ENCODE measurements at places on chromosomes 7 and 10.

- no peaks in the 10 kb centered on the region for H3K4me1 ChIP-seq
- DNase-seq: no peak
- H3K4me3 ChIP-seq: no peak overlapping the region
- no peaks in the 10 kb centered on the region for H3K27me3 ChIP-seq
- no peak overlapping the region for H3K27ac ChIP-seq
- no peaks in the 10 kb centered on the region for H3K36me3 ChIP-seq
These were observed 79.8 kb downstream of the CHN2 start for GRCh38 chr7:29274146-29275017.

DNA sequence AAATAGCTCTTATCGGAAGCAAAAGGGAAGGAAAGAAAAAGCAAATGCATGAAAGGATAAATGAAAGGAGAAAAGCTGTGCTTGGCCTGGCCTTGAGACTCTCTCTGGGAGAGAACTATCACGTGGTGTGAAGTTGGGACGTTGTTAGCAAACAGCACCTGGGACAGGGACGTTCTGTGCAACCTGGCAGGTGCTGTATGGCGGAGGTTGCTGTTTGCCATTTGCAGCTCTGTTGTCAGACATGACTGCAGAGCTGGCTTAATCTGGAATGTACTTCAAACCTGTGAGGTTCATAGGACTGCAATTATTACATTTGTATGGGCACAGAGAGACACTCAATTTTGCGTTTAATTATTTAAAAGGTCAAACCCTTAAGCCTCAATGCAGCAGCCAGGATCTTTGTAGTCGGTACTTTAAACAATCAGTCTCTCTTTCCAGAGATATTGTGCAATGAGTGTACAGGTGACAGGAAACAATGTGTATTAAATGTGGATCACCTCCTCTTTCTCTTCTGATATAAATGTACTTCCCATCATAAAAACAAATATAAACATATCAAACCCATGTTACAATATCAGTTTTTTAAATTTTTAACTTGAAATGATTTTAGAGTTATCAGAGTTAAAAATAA lies 800.5 kb upstream of the KCND2 start:
- no peak overlapping the region for H3K27ac ChIP-seq
- H3K4me1 ChIP-seq: no peaks in the 10 kb centered on the region
- no peak overlapping the region for H3K4me3 ChIP-seq

GRCh38 chr10:97572214-97572989 lies at the start of gene ANKRD2:
ANKRD2 (plus strand) TSS chr10:97572779; CDS start chr10:97572789, 10 bp downstream.
- H3K4me1 ChIP-seq: peaks cover 41% of the 10 kb centered on the region
- H3K4me3 ChIP-seq: no peak within 1 kb of the TSS
- DNase-seq: peak; percentile 80
- H3K36me3 ChIP-seq: peaks cover 35% of the 10 kb centered on the region
- no peaks in the 10 kb centered on the region for H3K27me3 ChIP-seq

DNA sequence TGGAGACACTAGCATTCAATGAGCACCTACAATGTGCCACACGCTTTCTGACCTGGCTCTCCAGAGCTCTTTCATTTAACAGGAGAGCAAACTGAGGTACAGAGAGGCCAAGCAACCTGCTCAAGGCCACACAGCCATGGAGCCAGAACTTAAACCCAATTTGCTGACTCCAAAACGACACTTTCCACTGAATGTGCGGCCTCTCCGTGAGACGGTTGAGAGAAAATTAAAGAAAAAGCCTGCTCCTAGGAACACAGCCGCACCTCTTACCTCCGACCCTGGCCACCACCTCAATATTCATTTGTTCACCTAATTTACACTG lies 42.8 kb downstream of the ZCCHC24 start:
- peak overlapping the region; percentile 88 for H3K27ac ChIP-seq
- H3K4me3 ChIP-seq: no peak overlapping the region
- H3K36me3 ChIP-seq: no peaks in the 10 kb centered on the region
- no peak for DNase-seq
- H3K27me3 ChIP-seq: no peaks in the 10 kb centered on the region

DNA sequence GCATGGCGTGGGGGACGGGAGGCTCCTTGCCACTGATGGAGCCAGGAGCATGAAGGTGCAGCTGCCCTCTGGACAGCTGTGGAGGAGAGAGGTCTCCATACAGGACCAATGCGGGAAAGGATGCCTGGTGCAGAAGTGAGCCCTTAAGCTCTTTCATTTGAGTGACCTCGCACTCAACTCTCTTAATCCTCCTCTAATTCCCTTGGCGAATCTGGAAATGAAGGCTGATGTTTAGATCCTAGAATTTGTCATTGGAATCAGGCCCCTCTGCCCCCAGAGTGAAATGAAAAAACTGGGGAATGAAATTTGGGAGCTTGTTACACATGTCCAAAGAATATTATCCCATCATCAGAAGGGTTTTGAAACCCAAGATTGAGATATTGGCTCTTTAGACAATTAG lies 639.5 kb downstream of the LRMDA start:
- H3K4me3 ChIP-seq: no peak overlapping the region
- DNase-seq: no peak
- H3K27me3 ChIP-seq: no peaks in the 10 kb centered on the region
- H3K4me1 ChIP-seq: peaks cover 12% of the 10 kb centered on the region

GRCh38 chr10:119542357-119542987 lies at the start of gene RGS10:
RGS10 (minus strand) TSS chr10:119542719; CDS start chr10:119542638, 81 bp downstream.
- H3K4me1 ChIP-seq: no peaks in the 10 kb centered on the region
- DNase-seq: peak; percentile 89
- H3K27ac ChIP-seq: peak within 1 kb of the TSS; percentile 54
- H3K36me3 ChIP-seq: no peaks in the 10 kb centered on the region
- no peaks in the 10 kb centered on the region for H3K27me3 ChIP-seq

DNA sequence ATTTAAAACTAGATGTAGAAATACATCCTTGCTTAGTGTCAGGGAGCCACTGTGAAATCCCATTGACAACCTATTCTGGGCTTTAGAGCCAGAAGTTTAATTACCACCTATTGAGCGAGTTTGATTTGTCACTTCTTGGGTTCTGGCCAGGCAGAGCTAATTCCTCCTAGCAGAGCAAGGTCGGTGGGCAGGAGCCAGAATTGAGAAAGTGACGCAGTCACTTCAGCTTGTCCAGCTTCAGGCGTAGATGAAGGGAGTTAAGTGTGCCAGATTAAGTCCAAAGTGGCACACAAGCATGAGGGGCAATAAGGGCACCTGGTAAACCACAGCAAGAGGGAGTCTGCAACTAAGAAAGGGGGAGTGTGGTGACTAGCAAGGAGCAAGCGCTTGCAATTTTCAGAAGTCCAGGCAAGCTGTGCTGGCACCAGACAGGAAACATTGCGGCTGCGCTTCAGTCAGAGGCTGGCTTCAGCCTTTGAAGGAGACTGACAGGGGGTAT lies 119.4 kb downstream of the ST7 start:
- no peak overlapping the region for H3K4me3 ChIP-seq
- H3K27me3 ChIP-seq: no peaks in the 10 kb centered on the region

DNA sequence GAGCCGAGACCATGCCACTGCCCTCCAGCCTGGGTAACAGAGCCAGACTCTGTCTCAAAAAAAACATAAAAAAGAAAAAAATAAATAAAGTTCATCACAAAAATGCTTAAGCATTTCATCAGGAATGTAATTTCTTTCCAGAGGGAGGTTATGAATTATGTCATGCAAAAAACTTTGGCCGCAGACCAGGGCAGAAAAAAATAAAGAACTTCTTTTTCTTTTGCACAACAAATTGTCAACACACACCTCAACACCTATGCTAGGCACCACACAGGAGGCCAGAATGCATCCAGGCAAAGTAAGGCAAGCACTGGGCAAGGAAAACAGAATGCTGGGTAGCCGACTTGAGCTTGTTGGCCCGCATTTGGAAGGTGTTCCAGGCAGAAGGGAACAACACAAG lies 3.9 kb downstream of the C10orf62 start:
- H3K27me3 ChIP-seq: no peaks in the 10 kb centered on the region
- no peak overlapping the region for H3K4me3 ChIP-seq
- no peaks in the 10 kb centered on the region for H3K36me3 ChIP-seq
- peaks cover 35% of the 10 kb centered on the region for H3K4me1 ChIP-seq
- no peak for DNase-seq
- peak overlapping the region; percentile 93 for H3K27ac ChIP-seq

GRCh38 chr10:91887272-91888076 lies 21.8 kb downstream of the FGFBP3 start:
- H3K4me3 ChIP-seq: peak overlapping the region; percentile 73
- no peaks in the 10 kb centered on the region for H3K27me3 ChIP-seq
- peaks cover 35% of the 10 kb centered on the region for H3K4me1 ChIP-seq
- peak overlapping the region; percentile 61 for H3K27ac ChIP-seq
- DNase-seq: peak; percentile 54

GRCh38 chr10:71090801-71091200 lies 121.6 kb upstream of the UNC5B start:
- H3K4me1 ChIP-seq: peaks cover 7% of the 10 kb centered on the region
- no peak for DNase-seq
- no peak overlapping the region for H3K4me3 ChIP-seq

DNA sequence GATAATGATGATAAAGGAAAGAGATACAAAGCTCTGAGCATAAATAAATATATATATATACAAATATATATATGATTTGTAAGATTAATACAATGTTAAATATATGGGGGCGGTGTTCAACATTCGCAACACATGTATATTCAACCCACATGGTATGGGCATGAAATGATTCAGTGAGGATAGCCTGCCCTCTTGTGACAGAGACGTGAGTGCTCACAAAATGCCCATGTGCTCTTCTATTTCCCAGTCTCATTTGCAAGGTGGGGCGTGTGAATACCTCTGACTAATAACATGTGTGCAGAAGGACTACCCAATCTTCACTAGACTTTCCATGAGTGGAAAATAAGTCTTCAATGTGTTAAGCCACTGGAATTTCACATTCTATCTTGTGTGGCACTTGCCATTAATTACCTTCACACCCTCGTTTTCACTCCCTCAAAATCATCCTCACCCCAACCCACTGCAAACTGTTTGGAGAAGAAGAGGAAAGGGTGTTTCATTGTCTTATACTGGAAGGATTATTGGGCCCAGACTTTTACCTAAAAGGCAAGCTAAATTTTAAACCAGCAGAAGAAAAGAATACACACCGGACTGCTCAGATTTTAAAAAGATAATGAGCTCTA lies 26.9 kb downstream of the ASAH2 start:
- DNase-seq: no peak
- H3K27ac ChIP-seq: no peak overlapping the region
- no peaks in the 10 kb centered on the region for H3K4me1 ChIP-seq
- no peak overlapping the region for H3K4me3 ChIP-seq
- H3K27me3 ChIP-seq: no peaks in the 10 kb centered on the region

GRCh38 chr10:117921421-117921820 lies 125.3 kb downstream of the RAB11FIP2 start:
- no peak overlapping the region for H3K27ac ChIP-seq
- no peaks in the 10 kb centered on the region for H3K27me3 ChIP-seq
- no peak for DNase-seq
- H3K36me3 ChIP-seq: no peaks in the 10 kb centered on the region
- H3K4me1 ChIP-seq: no peaks in the 10 kb centered on the region

DNA sequence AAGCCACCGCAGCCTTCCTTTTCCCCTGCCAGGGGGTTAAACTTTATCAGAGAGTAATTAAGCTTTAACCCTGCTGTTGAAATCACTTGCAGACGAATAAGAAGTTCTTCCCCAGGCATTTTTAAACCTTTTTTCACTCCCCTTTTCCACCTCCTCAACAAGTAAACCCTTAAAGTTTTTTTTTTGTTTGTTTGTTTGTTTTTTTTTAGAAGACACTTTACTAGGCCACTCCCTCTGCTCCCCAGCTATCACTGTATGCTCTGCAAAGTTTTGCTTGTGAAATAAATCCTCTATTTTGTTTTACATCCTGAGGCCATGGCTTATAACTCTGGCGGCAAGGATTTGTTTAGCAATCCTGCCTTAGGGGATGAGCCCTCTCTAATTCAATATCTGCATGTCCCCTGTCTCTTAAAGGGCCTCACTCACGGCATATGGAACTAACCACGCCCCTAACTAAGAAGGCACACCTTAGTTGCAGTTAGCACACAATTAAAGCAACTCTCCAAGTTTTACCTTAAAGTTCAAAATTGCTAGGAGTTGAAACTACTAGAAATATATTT lies 1354.7 kb upstream of the LRRTM3 start:
- H3K4me1 ChIP-seq: no peaks in the 10 kb centered on the region
- no peaks in the 10 kb centered on the region for H3K36me3 ChIP-seq
- no peaks in the 10 kb centered on the region for H3K27me3 ChIP-seq
- peak overlapping the region; percentile 40 for H3K4me3 ChIP-seq
- DNase-seq: no peak
- H3K27ac ChIP-seq: no peak overlapping the region
